Activated CD4-positive, alpha-beta memory T cell treated with anti-CD3 and anti-CD28 coated beads, Interleukin-2, amount 10 ng/mL, durations not matched to agents 7 days and 5 days (primary cell): ENCODE measurements at places on chromosomes 3 and 15.

DNA sequence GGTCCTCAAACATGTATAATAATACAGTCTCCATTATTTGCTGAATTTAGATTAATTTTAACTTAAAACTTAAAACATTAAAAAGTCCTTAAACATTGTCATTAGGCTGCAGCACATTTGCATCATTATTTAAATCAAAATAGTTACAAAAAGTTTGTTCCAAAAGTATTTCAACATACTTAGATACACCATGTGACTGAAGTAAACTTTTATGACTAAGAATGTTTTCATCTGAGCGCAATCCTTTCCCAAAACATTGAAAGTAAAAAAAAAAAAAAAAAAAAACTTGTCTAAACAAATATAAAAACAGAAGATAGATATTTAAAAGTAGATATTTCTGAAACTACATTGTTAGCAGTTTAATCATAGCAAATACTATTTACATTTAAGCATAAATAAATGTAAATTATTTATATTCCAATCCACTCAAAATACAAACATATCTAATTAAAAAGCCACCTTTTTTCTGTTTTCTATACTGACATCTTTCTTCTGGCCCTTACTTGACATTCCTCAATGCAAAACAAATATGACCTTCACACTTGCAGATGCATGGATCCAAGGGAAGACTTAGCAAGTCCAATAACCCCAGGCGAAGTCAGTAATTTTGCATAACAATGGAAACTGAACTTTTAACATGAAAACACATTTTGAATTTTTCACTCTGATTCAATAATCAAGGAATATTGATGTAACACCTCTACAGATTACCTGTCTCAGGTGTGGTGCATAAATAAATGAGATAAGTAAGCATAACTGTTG is 10.3 kb downstream of the FAM227B start:
- no peak overlapping the region for H3K4me3 ChIP-seq
- H3K36me3 ChIP-seq: peaks cover 11% of the 10 kb centered on the region
- DNase-seq: no peak
- H3K4me1 ChIP-seq: no peaks in the 10 kb centered on the region

- no peak overlapping the region for H3K27ac ChIP-seq
- peaks cover 2% of the 10 kb centered on the region for H3K4me1 ChIP-seq
- H3K36me3 ChIP-seq: peaks cover 5% of the 10 kb centered on the region
- H3K27me3 ChIP-seq: peaks cover 11% of the 10 kb centered on the region
These were observed 51.0 kb upstream of the STT3B start for GRCh38 chr3:31481697-31482096.

GRCh38 chr3:144221761-144222160 is 250.1 kb downstream of the DIPK2A start:
- H3K4me3 ChIP-seq: no peak overlapping the region
- H3K27ac ChIP-seq: no peak overlapping the region
- H3K36me3 ChIP-seq: no peaks in the 10 kb centered on the region
- no peaks in the 10 kb centered on the region for H3K27me3 ChIP-seq
- no peaks in the 10 kb centered on the region for H3K4me1 ChIP-seq
- DNase-seq: no peak

- H3K4me1 ChIP-seq: no peaks in the 10 kb centered on the region
- no peaks in the 10 kb centered on the region for H3K27me3 ChIP-seq
- no peak for DNase-seq
- no peak overlapping the region for H3K27ac ChIP-seq
These were observed 721.4 kb upstream of the NR2F2 start for GRCh38 chr15:95609096-95609495.

DNA sequence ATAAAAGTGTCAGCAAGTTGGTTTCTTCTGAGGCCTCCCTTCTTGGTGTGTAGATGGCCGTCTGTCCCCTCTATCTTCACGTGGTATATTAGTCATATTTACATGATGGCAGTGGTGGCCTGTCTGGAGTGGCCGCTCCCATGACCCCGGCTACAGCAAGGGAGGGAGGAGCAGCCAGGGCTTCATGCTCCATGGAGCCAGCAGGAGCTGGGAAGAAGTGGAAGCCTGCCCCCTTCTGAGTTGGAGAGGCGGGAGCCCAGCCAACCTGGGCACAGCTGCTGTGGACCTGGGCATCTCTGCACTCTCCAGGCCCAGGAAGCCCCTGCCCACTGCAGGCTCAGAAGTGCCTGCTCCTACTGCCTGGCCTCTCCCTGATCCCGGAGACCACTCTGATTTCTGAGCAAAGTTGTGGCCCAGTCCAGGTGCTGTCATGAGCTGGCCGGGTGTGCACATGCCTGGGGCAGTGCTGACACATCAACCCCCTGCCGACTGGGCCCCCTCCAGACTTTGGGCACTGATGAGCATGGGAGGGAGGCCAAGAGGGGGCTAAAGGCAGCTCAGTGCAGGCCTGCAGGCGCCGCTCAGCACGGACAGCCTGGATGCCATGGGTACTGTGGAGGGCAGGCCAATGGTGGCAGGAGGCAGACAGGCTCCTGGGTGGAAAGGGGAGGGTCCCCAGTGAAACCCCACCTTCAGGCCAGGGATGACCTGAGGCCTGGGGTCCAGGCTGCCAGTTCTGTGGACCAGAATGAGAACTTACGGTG is 84.8 kb downstream of the SERPINI1 start:
- no peak for DNase-seq
- no peaks in the 10 kb centered on the region for H3K4me1 ChIP-seq
- no peaks in the 10 kb centered on the region for H3K36me3 ChIP-seq
- H3K27me3 ChIP-seq: no peaks in the 10 kb centered on the region
- H3K4me3 ChIP-seq: no peak overlapping the region
- H3K27ac ChIP-seq: no peak overlapping the region

- H3K27me3 ChIP-seq: no peaks in the 10 kb centered on the region
- H3K4me3 ChIP-seq: no peak overlapping the region
- H3K36me3 ChIP-seq: no peaks in the 10 kb centered on the region
- no peaks in the 10 kb centered on the region for H3K4me1 ChIP-seq
These were observed 158.0 kb downstream of the CLSTN2 start for GRCh38 chr3:140092848-140093536.

- H3K27ac ChIP-seq: no peak overlapping the region
- no peak overlapping the region for H3K4me3 ChIP-seq
- H3K4me1 ChIP-seq: no peaks in the 10 kb centered on the region
- peaks cover 4% of the 10 kb centered on the region for H3K27me3 ChIP-seq
- no peak for DNase-seq
These were observed 51.6 kb downstream of the LINGO1 start for GRCh38 chr15:77580996-77581682.

- peaks cover 12% of the 10 kb centered on the region for H3K4me1 ChIP-seq
- H3K4me3 ChIP-seq: no peak overlapping the region
- no peak overlapping the region for H3K27ac ChIP-seq
- peaks cover 3% of the 10 kb centered on the region for H3K36me3 ChIP-seq
These were observed 46.4 kb downstream of the DRD3 start for GRCh38 chr3:114132500-114132899.

DNA sequence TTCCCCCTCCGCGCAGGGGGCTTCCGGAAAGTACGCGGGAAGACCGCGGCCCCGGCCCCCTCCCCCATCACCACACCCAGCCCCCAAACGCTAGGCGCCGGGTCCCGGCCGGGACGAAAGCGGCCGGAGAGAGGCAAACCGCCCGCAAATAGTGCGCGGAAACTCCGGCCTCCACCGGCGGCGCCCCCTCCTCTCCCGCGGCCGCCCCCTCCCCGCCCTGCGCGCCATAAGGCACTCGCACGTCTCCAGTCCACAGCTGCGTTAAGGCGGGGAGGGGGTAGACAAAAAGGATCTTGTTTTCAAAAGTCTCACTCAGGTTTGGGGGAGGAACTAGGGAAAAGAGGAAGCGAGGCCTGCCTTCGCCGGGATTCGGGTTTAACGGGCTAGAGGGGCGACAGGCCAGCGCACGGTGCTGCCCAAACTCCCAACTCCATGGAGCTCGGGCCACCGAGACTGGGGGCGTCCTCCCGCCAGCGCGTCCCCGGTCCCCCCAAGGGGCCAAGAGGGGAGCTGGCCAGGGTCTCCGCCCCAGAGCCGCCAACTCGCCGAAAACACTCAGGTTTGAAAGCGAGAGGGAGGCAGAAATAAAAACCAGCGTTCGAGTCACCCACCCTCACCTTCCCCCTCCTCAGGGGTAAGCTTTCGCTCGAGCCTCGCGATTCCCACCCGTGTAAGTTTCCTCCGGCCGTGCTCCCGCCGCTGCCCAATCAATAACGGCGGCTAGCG is 1.8 kb downstream of the ANP32A start:
- H3K27me3 ChIP-seq: peaks cover 3% of the 10 kb centered on the region
- H3K4me3 ChIP-seq: peak overlapping the region; percentile 89
- peak; percentile 33 for DNase-seq
- H3K36me3 ChIP-seq: peaks cover 31% of the 10 kb centered on the region

DNA sequence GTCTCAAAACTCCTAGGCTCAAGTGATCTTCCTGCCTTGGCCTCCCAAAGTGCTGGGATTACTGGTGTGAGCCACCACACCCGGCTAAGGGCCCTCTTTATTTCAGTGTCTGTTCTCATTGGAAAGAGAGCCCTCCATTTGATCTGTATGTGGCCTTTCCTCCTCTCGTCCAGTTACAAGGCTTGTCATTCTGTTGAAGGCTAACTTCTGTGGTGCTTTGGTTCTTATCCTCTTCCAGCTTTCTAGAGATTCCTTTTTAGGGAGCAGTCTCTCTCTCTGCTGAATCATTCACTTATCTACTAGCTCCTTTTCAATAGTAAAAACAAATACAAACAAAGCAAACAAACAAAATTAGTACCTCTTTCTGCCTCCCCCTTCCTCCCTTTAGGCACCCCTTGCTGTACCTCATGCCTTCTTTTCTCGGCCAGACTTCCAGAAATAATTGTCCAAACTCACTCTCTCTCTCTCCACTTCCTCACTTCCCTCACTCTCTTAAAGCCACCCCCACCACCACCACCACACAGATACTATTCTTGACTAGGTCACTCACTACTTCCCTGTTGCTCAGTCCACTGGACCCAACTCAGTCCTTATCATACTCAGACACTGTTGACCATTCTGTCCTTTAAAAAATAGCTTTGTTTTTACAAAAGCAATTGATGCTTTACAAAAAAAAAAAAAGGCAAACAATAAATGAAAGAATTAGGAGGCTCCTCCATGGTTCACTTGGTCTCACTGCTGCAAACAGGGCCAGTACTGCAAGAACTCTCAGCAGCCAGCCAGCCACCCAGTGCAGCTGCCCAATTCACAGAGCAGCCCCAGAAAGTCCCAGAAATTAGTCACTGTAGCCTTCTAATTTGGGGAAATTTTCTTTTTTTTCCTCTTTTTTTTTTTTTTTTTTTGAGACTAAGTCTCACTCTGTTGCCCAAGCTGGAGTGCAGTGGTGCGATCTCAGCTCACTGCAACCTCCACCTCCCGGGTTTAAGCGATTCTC is 31.7 kb upstream of the RAB11A start:
- H3K4me1 ChIP-seq: peaks cover 23% of the 10 kb centered on the region
- H3K27me3 ChIP-seq: no peaks in the 10 kb centered on the region
- no peak overlapping the region for H3K4me3 ChIP-seq
